Renal cortical epithelial cell (primary cell): ENCODE measurements at places on chromosomes 7 and 10. TPM values are rescaled to one million over a fixed set of nuclear protein-coding genes. Genes with fewer than 3 reads are reported as not detected.

Gene MSMB
- not detected in 2 replicates for total RNA-seq

DNA sequence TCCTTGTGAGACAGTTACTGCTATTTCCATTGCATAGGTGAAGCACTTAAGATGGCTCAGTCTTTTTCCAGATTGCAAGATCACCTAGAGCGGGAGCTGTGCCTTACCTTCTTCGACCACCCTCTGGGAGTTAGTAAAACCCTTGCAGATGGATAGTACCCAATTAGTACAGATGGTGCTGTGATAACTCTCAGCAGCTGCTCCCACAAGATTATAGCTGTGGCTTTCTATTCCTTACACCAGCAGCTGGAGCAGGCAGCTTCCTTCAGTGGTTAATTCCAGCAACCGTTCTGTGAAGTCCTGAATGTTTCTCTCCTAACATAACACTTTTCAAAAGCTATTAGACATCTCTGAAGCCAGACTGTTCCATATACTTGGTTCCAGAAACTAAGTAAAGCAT, 796.8 kb downstream of the XPNPEP1 start:
- no peak for DNase-seq

GRCh38 chr10:81848514-81848913, 26.5 kb upstream of the NRG3 start:
- peak; percentile 65 for DNase-seq

- DNase-seq: no peak
Observed at GRCh38 chr7:3673524-3673923, 372.5 kb downstream of the SDK1 start.

DNA sequence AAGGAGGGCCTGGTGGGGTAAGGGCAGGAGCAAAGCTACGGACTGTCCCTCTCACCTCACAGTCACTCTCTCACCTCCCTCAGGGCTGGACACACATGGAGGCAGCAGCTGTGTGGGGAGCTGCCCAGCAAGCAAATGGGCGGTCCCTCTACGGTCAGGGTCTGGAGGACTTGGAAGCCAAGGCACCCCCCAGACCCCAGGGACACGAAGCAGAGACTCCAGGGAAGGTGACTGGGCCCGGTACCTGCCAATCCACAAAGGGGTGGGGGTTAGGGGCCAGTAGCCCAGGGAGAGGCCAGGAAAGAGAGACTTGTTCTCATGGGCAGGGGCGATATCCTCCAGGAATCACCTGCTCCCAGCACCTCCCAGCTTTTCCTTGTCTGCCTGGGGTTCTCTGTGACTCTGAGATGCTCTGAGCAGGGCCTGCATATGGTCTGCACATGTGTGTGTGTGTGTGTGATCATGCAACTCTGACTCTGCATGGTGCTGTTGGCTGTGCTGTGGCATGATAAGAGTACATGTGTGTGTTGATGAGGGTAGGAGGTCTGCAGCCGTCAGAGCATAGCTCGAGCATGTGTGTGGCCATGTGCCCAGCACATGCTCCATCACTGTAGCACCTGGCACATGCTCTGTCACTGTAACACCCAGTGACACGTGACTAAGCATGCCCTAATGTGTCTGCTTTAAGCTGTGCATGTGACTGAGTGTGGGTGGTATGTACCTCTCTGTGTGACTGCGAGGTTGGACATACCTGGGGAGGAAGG, 4.6 kb upstream of the LDB3 start:
- DNase-seq: no peak

Gene OR9A4
- 0.15 TPM in 1 of 2 replicates, not detected in the other for total RNA-seq

Gene RNF133
- total RNA-seq: 0.10 TPM in 1 of 2 replicates, not detected in the other

- no peak for DNase-seq
Observed at GRCh38 chr7:6579446-6579845, 2.2 kb downstream of the ZDHHC4 start.

- no peak for DNase-seq
Observed at GRCh38 chr10:82335831-82336230, 460.8 kb downstream of the NRG3 start.

- no peak for DNase-seq
Observed at GRCh38 chr7:742791-743190, 15.7 kb upstream of the PRKAR1B start.

Gene TEX36
- not detected in 2 replicates for total RNA-seq

GRCh38 chr10:120793088-120793487, 58.1 kb upstream of the WDR11 start:
- no peak for DNase-seq

DNA sequence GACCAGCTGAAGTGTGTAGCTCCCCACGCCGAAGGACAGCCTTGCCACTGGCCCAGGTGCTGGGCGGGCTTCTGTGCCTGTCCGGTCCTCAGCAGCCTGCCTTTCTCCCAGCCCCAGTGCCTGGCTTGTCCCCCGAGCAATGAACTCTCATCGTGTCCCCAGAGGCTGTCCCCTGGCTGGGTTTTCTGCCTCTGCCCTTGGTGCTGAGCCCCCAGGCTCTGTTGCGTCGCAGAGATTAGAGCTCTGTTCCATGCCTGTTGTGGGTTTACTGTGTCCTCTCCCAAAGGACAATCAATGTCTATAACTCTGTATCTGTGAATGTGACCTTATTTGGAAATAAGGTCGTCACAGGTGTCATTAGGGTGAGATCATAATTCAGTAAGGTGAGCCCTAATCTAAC, 226.1 kb upstream of the SHH start:
- no peak for DNase-seq

DNA sequence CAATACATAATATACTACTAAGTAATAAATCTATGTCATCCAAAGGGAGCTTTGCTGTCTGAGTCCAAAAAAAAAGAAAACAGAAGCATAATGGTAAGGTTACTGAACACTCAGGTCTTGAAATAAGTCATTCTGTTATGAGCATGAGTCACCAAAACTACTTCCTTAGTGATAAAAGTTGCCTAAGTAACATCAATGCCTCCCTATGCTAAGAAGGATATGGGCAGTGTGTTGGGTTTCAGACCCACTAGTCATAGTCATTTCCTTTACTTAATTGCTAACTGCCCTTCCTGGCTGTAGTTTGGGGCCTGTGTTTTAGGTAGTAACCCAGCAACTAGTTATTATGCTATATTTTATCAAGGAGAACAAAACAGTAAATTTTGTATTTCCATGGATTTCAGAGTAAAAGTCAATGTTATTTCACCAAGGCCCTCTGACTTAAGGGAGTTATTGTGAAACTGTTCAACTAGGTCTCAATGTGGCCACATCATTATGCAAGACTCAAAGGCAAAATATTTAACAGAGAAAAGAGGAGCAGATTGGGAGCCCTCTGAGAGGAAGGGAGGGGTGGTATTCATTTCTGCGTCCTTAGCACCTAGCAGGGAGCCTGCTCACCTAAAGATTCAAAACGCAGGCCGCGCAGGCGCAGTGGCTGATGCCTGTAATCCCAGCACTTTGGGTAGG, 11.7 kb upstream of the VIM start:
- peak; percentile 100 for DNase-seq

- no peak for DNase-seq
Observed at GRCh38 chr10:75143353-75143752, 31.9 kb downstream of the SAMD8 start.
